ENCODE measurements at places on chromosomes 7 and 10. TPM values are rescaled to one million over a fixed set of nuclear protein-coding genes. Genes with fewer than 3 reads are reported as not detected.

GRCh38 chr7:134632937-134633540, 13.6 kb upstream of the BPGM start:
- no peak for DNase-seq

- DNase-seq = no peak
Measured at GRCh38 chr10:72800000-72800740, 93.4 kb upstream of the OIT3 start.

- DNase-seq = no peak
Measured at GRCh38 chr7:129466796-129467195, 32.6 kb downstream of the STRIP2 start.

GRCh38 chr10:124493214-124493882, 31.7 kb downstream of the LHPP start:
- DNase-seq = no peak

- no peak for DNase-seq
Measured at GRCh38 chr10:88896994-88897853, 17.2 kb downstream of the STAMBPL1 start.

DNA sequence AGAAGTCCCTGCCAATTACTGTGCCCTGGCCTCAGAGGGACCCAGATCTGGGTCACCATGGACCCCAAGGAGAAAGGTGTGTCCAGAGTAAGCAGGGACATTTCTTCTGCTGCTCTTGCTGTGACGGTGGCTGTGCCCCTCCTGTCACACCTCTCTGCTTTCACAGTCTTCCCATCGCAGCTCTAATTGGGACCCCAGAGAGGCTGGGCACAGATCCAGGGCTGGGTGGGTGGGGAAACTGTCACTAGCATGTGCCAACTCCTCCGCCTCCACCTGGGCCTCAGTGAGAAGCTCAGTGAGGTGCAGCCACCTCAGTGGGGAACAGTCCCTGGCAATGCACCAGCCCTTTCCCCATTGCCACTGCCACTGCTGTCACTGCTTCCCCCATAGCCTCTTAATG, 37.3 kb upstream of the ADCYAP1R1 start:
- no peak for DNase-seq

DNA sequence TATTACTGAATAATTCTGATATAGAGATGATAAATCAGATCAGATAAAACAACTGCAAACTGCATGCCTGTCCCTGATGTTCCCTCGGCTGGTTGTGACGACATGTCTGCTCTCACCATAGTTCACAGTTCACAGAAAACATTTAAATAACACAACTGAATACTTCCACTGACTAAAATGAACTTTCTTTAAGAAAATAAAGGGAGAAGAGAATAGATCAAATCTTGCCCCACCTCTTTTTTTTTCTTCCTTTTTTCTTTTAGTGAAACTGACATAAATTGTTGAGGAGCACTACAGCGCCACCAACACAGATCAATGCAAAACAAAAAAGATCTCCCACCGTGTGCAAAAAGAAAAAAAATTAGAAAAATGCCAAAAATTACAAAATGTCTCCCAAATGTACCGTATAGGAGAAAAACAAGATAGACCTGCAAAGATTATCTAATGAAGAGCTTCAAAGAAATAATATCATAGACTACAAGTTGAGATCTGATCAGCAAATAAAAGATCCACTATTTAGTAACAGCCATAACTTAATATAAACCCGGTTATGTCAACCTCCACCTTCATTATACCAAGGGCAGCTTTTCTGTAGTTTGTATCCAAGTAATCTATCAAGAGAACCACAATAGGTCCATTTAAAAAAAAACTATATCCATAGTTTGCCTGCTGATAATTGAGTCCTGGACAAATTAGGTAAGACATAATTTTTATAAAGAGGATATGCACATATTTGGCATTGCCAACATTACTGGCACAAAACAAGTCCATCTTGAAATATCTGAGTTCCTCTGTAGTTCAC, 30.7 kb upstream of the EPC1 start:
- DNase-seq = no peak

DNA sequence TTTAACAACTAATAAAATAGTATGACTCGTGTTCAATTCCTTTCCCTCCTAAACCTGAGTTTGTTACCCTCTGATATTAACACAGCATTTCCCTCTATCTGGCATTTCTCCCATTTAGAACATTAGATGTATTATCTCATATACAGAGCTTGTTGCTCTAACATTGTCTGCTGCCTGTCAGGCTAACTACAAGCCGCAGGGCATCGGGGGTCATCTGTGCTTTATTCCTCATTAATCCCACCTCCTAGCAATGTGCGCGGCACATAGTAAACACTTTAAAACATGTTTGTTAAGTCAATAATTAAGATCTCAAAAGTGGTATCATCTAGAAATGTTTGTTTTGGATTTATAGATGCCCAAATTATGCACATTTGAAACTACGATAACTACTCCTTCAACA, 52.9 kb upstream of the NEBL start:
- no peak for DNase-seq

Gene POLR2J2
- 2.6 TPM for total RNA-seq

Gene NPFFR1
- total RNA-seq = not detected

Gene LRRC17
- total RNA-seq = 2.1 TPM

Gene LIPF
- total RNA-seq = not detected

Data from H9 (cell line).